ENCODE measurements at places on chromosomes 7 and 10. TPM values are rescaled to one million over a fixed set of nuclear protein-coding genes. Genes with fewer than 3 reads are reported as not detected.

- DNase-seq, result no peak
Measured at GRCh38 chr7:149254181-149254858, 7.7 kb upstream of the ZNF783 start.

- DNase-seq, result no peak
Measured at GRCh38 chr10:73469579-73469978, 26.2 kb downstream of the PPP3CB start.

DNA sequence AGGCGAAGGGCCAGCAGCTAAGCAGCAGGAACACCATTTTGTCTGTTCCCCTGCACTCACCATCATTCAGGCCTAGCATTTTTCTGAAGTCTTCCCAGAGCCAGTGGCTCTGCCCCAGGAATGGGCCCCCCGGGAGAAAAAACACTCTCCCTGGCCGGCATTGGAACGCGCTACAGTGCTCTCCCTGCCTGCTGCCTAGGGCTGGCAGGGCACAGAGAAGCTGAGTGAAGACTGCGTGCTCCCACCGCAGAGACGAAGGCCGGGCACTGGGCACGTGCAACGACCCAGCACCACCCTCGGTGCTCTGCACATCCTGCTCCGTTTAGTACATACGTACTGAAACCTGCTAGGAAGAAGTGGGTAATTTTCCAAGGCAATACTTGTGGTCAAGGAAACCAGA lies 34.4 kb downstream of the HSPA12A start:
- DNase-seq, result no peak

DNA sequence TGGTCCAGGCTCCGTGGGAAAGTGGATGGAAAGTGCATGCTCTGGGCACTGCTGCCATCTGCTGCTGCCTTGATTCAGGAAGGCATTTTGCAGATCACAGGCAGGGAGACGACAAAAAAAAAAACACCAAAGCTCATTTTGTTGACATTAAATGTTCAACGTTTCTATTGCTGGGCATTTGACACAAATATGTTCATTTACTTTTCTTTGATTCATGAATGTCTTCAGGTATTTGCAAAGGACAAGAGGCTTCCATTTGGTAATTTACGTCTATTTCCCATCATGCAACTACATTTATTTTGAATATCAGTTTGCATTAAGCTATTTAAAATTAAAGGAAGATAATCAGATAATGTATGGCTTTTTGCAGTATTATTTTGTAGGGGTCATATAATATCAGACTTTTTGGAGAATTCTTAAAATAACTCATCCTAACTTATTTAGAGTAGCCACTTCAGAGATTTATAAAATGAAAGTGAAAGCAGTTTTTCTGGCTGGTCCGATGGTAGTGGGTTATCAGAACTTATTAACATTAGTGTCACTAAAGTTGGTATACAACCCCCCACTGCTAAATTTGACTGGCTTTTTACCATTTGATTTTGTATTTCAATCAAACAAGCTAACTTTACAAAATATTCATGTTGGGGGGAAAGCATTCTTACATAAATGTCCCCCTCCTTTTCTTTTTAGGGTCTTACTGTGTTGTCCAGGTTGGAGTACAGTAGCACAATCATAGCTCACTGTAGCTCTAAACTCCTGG lies 65.3 kb downstream of the PDIA4 start:
- no peak for DNase-seq

DNA sequence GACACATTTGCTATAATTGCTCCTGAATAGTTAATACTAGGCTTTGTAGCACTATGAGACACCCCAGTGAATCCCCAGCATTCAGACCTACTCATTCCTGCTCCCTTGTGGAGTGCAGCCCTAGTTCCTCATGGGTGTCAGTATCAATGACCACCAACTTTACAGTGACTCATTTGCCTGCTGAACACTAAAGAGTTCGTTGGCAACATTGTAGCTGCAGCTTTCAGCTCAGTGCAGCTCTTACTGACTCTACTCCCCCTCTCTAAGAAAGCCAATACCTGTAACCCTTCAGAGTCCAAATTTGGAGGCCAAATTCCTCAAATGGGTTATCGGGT lies 127.1 kb upstream of the MTPN start:
- DNase-seq, result no peak

- no peak for DNase-seq
Measured at GRCh38 chr10:43199684-43200537, 61.7 kb downstream of the CSGALNACT2 start.

- DNase-seq, result no peak
Measured at GRCh38 chr7:143299840-143300239, 11.7 kb downstream of the CASP2 start.

DNA sequence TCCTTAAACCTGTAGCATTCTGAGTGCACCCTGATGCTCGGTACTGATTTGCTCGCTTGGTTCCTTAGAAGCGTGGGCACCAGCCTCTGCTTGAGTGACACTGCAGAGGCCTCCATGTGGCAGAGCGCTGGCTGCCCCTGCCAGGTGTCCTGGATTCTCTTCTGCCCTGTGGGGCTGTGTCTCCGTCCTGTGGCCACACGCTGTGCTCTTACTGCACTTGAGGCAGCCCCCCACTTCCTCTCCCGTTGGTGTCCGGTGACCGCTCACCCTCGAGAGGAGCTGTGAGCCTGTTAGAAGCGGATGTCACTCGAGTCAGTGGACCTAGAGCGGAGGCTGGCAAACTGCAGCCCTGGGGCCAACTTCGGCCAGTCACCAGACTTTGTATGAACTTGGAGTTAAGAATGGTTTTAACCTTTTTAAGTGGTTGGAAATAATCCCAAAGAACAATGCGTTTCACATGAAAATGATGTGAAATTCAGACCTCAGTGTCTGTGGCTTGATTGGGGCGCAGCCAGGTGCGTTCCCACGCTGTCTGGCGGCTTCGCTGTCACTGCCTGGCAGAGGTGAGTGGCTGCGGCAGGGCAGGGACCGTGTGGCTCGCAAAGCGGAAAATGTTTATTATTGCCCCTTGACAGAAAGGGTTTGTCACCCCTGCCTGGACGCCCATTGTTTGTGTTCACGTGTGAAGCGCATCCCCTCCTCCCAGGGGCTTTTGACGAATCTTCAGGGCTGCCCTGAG lies 114.6 kb downstream of the CYTH3 start:
- DNase-seq, result no peak

DNA sequence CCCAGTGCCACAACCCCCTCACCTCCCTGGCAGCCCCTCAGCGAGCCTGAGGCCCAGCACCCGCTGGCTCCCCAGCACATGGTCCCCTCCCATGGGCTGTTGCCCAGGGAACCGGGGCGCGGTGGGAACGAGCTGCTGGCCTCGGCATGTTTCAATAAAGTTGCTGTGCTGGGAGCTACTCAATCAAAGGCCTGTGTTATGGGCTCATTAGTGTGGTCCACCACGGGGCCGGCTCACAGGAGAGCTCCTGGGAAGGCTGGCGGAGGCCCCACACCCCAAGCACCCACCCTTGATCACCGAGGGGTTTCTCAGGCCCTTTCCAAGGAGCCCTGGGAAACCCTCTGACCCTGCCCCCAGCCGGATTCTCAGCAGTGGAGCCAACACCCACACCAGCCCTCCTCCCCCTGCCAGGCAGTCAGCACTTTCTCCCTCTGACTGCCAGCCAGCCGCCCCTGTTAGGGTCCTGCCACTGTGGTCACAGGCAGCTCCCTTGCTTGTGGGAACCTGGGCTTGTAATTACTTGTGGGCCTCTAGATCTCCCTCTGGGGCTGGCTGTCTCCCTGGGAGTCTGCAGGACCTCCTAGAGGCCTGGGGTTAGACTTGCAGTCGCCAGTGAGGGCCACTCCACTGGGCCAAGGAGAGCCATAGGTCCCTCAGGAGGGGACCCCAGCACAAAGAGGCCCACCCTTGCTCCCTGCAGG lies 24.8 kb upstream of the TRIM8 start:
- no peak for DNase-seq

DNA sequence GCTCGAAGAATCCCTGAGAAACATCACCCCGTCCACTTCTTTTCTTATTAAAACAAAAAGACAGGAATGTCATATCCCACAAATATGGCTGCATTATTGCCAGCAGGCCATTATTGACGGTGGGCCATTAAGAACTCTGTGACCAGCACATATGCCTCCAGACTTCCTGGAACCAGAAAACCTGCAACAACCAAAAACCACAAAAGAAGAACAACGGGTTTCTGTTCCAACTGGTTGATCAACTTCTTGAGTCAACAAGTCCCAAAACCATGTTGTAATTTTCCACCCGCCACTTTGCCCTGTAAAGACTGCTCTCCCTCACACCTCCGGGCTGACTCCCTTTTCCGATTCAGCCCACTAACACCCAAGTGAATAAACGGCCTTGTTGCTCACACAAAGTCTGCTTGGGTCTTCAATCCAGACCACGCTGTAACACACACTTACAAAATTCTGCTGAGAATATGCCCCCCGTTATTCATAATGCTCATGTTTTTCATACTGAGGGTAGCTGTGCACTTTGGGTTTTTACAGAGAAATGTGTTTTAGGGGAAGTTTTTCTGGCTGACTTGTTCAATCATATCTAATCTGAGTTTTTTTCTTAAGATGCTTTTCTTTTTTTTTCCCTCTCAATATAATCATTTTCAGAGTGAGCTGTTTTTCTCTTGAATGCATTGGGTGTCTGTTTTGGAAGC lies 20.7 kb downstream of the ZNF107 start:
- DNase-seq, result no peak

DNA sequence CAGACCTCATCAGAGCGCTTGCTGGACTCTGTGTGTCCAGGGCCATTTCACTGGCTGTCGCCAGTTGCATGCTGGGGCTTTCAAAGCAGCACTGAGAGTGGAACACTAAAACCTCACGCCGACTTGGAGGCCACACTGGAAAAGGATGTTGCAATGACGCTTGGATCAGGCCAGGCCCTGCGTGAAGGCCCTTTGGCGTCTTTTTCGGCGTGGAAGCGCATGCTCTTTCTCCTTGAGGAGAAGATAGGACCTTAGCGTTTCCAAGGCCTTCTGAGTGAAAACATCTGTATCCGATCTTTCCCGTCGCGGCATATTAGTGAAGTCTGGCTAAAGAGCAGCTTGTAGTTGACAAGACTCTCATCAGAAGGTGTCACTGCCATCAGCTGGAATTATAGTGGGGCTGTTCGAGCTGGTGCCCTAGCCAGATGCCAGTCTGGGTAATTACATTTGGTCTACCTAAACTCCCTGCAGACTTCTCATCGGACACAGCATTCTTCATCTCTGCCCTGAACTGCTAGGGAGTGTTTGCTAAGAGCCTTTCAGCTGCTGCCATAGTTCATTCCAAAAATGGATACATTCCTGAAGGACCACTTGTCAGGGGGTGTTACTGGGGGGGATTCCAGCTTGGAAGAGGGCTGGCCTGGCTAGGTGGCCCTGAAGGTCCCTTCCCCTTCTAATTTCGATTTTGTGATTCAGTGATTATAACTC lies 167.7 kb upstream of the TCF7L2 start:
- no peak for DNase-seq

- no peak for DNase-seq
Measured at GRCh38 chr10:88037623-88038022, 174.2 kb downstream of the PTEN start.

DNA sequence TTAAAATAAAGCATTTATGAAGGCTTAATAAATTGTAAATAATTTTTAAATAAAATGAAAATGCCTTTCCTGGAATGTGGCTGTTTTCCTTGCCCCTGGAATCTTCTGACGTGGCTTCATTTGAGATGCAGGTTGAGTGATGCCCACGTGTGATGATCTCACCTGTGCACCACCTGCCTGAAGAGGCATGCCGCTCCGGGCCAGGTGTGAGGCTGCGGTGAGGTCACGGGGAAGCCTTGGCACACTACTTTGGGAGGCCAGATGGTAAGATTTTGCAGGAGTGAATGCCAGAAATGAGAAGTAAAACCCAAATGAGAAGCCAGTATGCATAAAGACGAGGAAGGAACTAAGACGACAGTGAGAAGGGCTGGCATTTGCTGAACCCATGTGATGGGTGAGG lies 36.2 kb downstream of the GOT1 start:
- DNase-seq, result no peak

DNA sequence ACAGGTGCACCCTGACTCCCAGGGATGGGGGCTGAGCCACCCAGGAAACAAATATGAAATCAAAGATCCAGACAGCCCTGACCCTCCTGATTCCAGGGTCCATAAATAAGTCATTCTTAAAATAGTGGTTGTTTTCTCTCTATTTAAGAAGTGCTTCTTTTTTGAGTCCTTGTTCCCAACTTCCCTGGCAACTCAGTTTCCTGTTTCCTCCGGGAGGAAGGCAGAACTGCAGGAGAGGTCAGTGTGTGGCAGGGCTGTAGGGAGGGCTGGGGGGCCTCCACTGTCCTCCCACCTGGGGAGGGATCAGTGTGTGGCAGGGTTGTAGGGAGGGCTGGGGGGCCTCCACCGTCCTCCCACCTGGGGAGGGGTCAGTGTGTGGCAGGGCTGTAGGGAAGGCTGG lies 88.7 kb upstream of the PDGFA start:
- no peak for DNase-seq

GRCh38 chr10:46077731-46078413 lies 31.8 kb upstream of the MSMB start:
- no peak for DNase-seq

- DNase-seq, result no peak
Measured at GRCh38 chr7:150973571-150974451, 4.3 kb downstream of the KCNH2 start.

- no peak for DNase-seq
Measured at GRCh38 chr7:4768597-4769569, 6.5 kb upstream of the AP5Z1 start.

DNA sequence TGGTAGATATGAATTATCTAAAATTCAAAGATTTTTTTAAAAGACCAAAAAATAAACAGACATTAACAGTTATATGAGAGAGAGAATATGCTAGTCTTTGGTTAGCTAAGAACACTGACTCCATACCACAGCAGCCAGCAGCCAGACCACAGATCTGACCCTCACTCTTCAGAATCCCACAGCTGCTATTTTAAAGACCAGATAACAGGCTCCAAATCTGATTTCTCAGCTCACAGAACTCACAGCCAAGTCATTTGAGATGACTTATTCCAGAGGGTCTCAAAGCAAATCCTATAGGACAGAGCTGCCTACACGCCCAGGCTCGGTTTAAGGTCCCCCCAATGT lies 20.4 kb downstream of the NUDCD3 start:
- no peak for DNase-seq

DNA sequence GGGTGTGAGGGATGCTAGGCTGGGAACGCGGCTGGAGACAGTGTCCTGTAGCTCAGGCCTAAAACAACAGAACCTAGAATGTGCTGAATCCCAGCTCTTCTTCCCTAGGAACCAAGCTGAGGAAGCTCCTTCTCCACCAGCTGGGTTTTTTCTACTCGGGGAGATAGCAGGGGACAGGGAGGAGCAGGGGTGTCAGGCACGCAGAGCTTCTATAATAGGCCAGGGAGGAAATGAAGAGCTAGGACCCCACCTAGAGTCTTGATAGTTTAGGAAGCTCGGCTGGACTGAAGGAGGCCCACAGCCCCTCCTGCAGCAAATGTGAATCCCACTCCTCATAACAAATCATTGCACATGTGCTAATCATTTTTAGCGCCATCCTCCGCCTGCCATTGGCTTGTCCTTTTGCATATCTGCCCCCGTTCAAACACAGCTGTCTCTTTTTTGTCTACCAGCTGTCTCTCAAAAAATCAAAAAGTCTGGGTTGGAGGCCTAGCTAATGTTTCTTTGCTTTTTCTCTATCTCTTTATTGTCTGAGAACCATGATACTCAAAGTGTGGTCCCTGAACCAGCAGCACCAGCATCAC lies 24.1 kb upstream of the FAM180A start:
- DNase-seq, result no peak

OR13A1 gene
- not detected for total RNA-seq

TRPV5 gene
- not detected for total RNA-seq

HGF gene
- total RNA-seq, result not detected

DNAH11 gene
- total RNA-seq, result not detected

PTF1A gene
- not detected for total RNA-seq

FAM3C gene
- 89.7 TPM for total RNA-seq

ANKRD7 gene
- total RNA-seq, result 1.2 TPM

CPVL gene
- total RNA-seq, result 19.1 TPM
